ENCODE measurements at places on chromosomes 12 and 14. TPM values are rescaled to one million over a fixed set of nuclear protein-coding genes. Genes with fewer than 3 reads are reported as not detected.

DNA sequence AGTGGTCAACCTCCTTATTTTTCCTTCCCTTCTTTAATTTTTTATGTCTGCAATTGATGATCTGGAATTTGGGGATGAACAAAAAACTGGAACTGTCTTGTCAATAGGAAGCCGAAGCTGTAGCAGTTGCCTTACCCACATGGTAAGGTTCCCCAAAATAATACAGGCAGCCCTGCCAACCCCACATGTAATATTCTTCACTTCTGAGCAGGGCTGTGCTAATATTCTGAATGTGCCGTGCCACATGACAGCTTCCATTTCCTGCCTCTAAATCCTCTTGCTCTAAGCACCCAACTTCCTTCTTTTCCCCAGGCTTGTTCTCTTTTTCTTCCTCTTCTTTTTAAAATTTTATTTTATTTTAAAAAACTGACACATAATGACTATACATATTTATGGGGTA is 39.6 kb downstream of the GPATCH2L start:
- no peak for DNase-seq

- DNase-seq = no peak
Observed at GRCh38 chr14:70770490-70770889, 38.8 kb downstream of the MAP3K9 start.

- no peak for DNase-seq
Observed at GRCh38 chr12:15863984-15864383, 18.2 kb upstream of the STRAP start.

DNA sequence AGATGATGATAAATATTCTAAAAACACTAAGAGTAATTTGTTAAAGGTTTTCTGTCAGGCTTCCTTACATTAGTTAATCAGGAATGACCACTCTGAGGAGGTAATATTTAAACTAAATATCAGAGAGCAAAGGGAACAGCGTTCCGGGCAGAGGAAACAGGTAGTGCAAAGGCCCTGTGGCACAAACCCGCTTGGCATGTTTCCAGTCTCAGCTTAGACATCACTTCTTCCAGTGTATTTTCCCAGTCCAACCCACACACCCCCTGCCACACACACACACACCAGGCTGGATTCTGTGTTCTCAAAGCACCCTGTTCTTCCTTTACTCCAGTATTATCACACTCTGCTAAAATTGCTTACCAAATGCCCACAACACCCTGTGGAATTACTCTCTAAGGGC is 247.1 kb downstream of the RPS29 start:
- DNase-seq = no peak

GRCh38 chr14:64422756-64423155 is 34.6 kb downstream of the MTHFD1 start:
- no peak for DNase-seq

DNA sequence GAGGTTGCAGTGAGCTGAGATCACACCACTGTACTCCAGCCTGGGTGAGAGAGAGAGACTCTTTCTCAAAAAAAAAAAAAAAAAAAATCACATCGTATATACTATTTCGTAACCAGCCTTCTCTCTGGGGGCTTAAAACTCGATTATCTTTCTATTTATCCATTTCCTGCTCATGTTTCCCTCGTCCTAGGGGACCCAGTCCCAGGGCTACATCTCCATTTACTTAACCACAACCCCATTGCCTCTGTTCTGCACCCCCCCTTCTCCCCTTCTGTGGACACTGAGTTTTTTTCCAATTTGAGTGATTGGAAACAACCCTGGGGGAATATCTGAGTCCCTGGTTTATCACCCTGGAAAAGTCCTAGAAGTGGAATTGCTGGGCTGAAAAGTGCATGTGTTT is 36.2 kb upstream of the YY1 start:
- DNase-seq = no peak

GRCh38 chr12:4267704-4268328 is 5.7 kb upstream of the CCND2 start:
- DNase-seq = no peak

DNA sequence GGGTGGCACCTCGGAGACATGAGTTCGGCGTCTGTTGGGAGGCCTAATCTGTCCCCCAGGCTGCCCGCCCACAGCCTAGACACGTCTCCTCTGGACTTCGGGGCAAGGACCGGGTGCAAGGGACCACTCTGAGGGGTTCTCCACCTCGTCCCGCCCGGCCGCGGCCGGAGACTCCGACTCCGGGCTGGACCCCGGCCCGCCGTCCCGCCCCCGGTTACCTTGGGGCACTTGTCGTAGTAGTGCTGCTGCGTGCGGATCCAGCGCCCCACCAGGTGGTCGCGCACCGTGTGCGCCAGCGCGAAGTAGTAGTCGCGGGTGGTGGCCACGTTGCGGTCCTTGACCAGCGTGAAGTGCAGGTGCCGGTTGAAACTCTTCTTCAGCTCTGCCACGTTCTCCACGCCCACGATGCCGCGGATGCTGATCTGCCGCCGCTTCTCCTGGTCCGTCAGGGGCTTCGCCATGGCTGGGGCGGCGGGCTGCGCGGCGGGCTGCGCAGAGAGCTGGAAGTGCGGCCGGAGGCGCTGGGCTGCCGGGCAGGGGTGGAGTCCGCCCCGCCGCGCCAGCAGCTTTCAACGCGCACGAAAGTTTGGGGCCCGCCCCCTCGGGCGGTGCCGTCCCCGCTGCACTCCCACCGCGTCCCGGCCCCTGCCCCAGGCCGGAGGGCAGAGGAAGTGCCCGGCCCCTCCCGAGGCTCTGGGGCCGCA is at the start of gene PYGL:
Gene PYGL, minus strand, starts transcription at position 541 of the 704 bp plus-strand sequence. Its CDS starts 80 bp downstream, at position 461.
- DNase-seq = peak; percentile 78

- DNase-seq = no peak
Observed at GRCh38 chr14:89910691-89911009, 43.9 kb downstream of the EFCAB11 start.

DNA sequence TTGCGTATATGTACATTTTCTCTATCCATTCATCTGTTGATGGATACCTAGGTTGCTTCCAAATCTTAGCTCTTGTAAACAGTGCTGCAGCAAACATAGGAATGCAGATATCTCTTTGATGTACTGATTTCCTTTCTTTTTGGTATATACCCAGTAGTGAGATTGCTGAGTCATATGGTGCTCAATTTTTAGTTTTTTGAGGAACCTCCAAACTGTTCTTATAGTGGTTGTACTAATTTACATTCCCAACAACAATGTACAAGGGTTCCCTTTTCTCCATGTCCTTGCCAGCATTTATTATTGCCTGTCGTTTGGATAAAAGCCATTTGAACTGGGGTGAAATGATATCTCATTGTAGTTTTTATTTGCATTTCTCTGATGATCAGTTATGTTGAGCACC is 44.3 kb downstream of the PELI2 start:
- no peak for DNase-seq

DNA sequence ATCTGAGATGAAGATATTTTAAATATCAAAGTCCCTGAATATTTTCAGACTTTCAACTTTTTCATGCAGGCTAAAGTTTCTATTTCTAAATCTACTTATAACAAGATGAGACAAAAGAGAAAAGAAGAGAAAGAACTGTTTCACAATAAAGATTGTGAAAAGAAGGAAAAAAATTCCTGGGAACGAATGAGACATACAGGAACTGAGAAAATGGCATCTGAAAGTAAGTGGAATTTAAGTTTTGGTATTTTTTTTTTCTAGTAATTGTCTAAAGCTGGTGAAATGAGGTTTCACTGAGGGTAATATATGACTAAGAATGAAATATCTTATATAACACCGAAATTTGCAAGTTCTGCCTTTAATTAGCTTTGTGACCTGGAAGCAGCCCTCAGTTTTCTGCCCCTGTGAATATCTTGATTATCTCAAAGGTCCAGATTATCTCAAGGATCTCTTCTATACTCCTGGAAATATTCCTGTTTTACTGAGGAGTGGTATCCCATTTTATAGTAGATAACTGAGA is 55.7 kb upstream of the PRPF39 start:
- no peak for DNase-seq

DNA sequence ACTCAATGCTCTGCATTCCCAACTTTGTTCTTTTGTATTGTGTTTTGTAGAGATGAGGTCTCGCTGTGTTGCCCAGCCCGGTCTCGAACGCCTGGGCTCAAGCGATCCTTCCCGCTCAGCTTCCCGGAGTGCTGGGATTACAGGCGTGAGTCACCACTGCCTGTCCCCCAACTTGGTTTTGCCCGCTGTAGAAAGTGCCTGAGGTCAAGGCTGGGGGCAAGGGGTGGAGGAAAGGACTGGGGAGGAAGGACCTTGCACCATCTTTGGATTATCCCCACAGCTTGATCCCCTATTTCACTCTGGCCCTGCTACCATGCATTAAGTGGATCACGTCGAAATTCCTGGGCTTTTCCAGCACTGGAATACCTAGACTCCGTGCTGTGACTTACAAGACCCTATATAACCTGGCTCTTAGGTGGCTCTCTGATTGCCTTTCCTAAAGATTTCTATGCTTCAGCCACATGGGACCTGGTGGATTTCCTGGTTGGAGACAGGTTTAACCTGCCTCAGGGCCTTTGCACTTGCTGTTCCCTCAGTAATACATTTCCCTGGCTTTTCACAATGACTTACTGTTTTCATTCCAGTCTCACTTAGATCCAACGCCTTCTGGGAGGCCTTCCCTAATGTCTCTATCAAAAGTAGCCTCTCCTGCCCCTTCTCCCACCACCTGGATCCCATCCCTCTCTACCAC is 608 bp upstream of the PIANP start:
- peak; percentile 34 for DNase-seq

GRCh38 chr14:90536092-90536491 is 139.3 kb downstream of the CALM1 start:
- no peak for DNase-seq

GRCh38 chr14:95040708-95041476 is 116.4 kb downstream of the DICER1 start:
- peak; percentile 38 for DNase-seq

DNA sequence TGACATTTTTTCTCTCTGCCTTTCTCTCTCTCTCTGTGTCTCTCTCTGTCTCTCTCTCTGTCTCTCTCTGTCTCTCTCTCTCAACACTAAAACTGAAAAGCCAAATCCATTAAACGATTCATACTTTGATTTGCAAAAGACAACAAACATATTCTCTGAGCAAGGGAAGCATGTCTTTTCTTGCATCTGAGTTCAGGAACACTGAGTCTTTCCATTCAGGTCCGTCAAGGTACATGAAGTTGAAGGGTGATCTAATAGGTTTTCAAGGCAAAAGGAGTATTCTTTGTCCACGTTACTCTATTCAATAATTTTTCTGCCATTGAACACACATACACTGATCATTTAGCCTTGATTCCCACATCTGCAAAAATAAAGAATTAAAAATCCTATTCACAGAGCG is 900.9 kb downstream of the BCL11B start:
- DNase-seq = no peak

- DNase-seq = peak; percentile 26
Observed at GRCh38 chr14:64465831-64466554, 694 bp downstream of the AKAP5 start.

DNA sequence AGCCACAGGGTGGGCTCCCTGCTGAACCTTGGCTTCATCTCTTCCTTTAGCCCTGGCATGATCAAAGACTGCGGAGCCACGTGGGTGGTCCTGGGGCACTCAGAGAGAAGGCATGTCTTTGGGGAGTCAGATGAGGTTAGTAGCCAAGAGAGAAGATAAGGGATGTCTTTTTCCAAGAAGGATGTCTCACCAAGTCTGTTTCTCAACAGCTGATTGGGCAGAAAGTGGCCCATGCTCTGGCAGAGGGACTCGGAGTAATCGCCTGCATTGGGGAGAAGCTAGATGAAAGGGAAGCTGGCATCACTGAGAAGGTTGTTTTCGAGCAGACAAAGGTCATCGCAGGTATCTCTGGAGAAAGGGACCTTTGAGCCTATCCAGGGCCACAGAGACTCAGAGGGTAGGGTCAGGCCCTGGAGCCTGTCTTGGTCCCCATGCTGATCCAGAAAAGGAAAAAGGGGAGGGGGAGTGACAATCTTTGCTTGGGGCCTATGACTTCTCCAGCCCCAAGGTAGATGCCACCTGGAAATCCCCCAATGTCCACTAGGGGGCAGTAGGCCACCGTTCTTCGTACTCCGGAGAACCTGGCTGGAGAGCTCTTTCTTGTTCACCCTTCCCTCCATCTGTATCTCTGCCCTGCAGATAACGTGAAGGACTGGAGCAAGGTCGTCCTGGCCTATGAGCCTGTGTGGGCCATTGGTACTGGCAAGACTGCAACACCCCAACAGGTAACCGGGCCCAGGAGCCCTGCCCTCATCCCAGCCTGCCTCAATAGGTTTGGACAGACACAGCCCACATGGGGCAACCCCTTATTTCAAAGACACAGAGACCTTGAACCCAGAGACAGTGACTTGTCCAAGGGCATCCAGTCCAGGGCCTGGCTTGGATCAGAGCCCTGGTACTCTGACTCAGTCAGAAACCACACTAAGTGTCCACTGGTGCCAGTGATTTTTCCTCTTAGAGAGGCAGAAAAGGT is 2.0 kb downstream of the TPI1 start:
- peak; percentile 71 for DNase-seq

- peak; percentile 25 for DNase-seq
Observed at GRCh38 chr14:104138098-104138717, at the start of gene KIF26A. TSS of gene KIF26A (plus strand) at chr14:104138587. CDS start at chr14:104138723, 136 bp downstream.

DNA sequence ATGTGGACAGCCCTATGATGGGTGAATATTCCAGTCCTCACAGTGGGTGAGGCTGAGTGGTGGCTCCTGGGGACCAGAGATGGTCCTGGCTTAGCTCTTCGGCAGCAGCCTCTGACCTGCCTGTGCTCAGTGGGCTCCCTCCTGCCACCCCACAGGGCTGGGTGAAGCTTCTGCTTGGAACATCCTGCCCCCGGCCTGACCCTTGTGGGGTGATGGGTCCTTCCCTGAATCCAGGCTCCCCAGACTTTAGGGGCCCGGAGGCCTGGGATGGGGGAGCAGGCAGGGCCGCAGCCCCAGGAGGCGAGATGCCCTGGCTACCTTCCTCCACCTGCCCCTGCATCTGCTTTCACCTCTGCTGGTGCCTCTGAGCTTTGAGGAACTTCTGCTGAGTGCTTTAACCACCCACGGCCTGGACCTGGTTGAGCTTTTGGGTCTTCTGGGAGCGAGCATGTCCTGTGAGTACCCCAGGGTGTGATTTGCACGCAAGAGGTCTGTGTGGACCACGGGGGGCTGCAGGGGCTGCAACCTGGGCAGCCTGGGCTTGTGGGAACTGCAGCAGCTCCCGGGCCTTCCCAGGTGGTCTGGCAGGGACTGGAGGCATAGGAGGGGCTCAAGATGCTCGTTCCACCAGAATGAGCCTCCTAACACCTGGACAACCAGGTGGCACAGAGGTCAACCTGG is 159.5 kb downstream of the KIF26A start:
- DNase-seq = no peak

The PPM1A gene
- 11.1 TPM for total RNA-seq

The PRR13 gene
- total RNA-seq = 100 TPM

The NFE2 gene
- 0.06 TPM for total RNA-seq

The ACVRL1 gene
- total RNA-seq = 0.87 TPM

The PRH2 gene
- 0.63 TPM for total RNA-seq

The ANHX gene
- total RNA-seq = not detected

The DAO gene
- total RNA-seq = not detected

Measured in HT1080 (cell line).